ENCODE measurements at places on chromosomes 11 and 22.

DNA sequence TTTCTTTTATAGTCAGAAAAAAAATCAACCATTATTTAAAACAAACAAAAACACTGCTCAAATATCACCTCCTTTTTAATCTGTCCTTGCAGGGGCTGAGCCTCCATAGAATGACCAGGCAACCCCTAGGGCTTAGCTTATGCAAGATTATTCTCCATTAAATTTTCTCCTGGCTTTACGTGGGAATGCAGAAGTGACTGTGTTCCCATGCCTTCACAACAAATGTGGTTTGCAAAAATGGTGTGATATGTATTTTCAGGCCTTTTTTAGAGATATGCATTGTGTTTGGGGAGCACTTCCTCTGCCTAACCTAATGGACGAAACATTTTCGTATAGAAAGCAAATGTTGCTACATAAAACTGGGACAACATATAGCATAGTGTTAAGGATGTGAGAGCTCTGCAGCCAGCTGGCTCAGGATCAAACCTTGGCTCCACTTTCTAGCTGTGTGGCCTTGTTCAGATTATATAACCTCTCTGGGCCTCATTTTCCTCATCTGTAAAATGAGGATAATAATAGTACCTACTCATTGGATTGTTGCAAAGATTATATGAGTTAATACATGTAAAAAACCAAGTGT is 82.6 kb downstream of the PARVA start:
- DNase-seq: no peak

GRCh38 chr11:101705972-101706371 is 122.2 kb upstream of the TRPC6 start:
- no peak for DNase-seq

- DNase-seq: no peak
These were observed 29.5 kb downstream of the RCOR2 start for GRCh38 chr11:63887386-63887999.

GRCh38 chr11:475941-476340 is 25.9 kb downstream of the PTDSS2 start:
- no peak for DNase-seq

- no peak for DNase-seq
These were observed 565.8 kb downstream of the BUD13 start for GRCh38 chr11:116207019-116207418.

DNA sequence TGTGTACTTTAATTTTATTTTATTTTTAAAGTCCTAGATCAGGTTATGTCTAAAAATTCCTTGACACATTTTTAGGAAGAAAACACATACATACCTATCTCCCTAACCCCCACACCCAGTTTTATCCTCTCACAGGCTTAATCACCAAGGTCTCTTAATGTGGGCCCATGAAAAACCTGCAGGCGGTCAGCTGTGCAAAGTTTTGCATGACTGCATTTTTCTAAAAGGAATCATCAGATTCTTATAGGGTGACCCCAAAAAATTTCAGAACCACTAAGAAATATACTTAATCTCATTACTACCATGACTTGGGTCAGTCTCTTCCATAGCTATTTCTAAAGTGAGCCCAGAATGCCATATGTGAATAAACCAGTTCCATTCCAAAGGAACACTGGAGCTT is 19.8 kb downstream of the SAA1 start:
- no peak for DNase-seq

Data from germinal center (tissue), 1 donor.